ENCODE measurements at places on chromosomes 3 and 15.

DNA sequence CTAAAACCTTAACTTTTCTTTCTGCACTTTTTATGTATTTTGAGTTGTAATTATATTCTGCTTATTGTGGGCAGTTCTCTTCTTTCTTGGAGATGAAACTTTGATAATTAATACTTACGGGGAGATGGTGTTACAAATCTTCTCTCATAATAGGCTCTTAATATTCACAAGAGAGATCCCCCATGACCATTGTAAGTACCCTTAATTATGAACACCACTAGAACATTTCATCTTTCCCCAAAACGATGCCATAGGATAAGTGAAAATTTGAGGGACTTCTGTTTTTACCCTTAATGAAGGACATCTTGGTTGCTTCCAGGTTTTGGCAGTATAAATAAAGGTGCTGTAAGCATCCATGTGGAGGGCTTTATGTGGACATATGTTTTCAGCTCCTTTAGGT, 60.7 kb downstream of the PIAS1 start:
- DNase-seq, result no peak

DNA sequence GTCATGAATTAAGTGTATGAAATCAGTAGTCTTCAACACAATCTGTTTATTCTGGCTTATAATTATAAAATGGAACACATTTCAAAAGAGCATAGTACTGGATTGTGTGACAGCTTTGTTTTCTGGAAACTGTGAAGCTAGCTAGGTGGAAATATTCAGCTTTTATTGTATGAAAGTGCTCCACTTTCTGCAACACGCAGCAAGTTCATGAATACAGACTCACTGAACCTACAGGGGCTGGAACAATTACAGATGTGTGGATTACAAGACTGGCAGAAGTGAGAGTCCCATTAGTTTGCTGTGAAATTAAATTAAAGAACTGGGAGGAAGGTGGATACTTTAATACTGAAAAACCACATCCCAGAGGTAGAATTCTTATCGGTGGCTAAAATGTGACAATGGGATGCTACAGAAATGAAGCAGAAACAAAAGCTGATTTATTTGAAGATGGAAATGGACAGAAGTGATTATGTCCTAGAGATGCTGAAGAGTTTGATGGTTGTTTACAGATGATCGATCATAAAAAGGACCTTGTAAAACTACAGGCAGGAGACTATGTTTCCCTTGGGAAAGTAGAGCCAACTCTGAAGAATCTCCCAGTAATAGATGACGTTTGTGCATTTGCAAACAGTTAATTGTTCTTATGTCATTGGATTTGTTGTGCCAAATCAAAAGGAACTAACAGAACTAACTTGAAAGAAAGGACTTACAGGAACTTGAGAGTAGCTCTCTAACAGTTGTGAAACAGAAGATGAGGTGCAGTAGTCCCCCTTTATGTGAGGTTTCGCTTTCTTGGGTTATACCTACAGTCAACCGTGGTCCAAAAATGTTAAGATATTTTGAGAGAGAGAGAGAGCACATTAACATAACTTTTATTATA, 15.7 kb downstream of the TF start:
- no peak for DNase-seq

DNA sequence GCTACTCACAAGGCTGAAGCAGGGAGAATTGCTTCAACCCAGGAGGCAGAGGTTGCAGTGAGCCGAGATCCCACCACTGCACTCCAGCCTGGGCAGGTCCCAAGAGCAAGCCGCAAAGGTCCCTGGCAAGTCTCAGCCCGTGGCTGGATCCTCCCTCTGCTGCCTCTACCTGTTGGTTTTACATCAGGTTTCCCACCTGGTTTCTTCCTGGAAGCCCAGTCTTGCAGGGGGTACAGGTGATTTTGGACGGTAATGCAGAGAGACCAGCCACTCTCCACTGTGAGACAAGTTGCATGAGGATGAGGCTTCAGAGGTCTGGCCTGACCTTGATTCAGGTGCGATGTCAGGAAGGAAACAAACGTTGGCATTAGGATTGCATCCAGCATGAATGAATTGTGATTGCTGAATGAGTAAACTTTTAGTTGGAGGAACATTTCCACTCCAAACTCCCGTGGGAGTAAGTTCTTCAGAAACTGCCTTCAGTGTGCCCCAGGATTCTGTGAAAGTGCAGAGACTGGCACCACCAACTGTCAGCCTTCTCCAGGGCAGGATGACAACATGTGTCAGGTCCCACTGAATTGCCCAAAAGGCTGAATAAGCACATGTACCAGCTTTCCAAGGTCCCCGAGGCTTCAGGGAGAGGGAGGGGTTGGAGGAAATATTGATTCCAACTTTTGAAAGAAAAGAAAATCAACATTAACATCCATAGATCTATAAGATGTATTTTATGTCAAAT, 189.4 kb downstream of the TJP1 start:
- DNase-seq, result no peak

- DNase-seq, result no peak
These were observed 31.5 kb downstream of the KLHL18 start for GRCh38 chr3:47314056-47314764.

DNA sequence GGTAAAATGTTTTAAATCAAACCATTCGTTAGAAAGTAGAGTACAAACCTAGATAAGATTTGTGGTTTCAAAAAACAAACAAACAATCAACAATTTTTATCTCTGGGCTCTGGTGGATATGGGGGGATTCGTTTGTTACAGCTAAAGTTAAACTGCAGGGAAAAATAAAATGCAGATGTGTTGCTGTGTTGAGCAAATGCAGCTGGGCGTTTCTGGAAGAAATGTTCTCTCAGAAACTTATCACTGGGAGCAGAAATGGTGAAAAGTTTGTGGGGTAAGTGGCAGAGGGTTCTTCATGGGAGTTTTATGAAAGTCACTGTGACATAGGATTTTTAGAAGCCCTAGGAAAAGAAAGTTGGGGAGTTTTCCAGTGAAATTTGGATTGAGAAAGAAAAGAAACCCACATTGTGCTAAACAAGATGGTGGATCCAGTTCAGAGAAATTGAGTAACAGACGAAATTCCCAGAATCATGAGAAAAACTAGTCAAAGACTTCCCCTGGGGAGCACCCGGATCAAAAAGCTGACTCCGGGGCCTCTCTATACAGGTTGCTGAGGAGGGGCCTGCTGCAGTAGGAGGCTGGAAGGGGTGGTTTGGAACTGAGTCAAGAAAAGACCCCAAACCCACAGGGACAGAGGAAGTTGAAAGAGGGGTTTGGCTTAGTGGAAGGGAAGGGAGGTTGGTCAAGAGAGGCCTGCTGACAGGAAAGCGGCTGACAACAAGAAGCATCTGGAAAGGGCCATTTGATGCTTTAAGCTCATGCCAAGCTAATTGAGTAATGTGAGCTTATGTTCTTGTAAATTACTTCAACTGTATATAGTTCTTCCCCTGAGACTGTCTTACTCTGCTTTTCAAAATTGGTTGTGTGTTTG, 108.7 kb downstream of the RARB start:
- peak; percentile 19 for DNase-seq

DNA sequence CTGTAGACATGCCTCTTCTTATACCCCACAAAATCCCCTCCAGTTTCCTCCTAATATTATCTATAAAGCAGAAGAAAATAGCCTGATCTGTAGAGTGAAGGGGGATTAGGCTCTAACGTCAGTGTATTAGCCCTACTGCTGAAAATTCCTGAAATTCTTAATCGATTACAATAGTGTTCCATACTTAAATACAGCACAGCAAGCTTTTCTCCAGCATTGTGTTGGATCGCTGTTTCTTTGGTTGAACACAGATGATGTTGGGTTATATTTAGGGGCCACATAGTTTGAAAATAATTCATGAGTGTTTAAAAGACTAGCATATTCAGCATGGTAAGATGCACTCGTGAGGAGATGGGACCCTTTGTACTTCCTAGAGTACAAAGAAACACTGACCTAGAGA, 52.5 kb downstream of the PIAS1 start:
- no peak for DNase-seq

GRCh38 chr15:51874751-51875644, 45.5 kb downstream of the TMOD3 start:
- DNase-seq, result peak; percentile 94

GRCh38 chr3:188948281-188948996, 223.3 kb upstream of the TPRG1 start:
- DNase-seq, result peak; percentile 90

DNA sequence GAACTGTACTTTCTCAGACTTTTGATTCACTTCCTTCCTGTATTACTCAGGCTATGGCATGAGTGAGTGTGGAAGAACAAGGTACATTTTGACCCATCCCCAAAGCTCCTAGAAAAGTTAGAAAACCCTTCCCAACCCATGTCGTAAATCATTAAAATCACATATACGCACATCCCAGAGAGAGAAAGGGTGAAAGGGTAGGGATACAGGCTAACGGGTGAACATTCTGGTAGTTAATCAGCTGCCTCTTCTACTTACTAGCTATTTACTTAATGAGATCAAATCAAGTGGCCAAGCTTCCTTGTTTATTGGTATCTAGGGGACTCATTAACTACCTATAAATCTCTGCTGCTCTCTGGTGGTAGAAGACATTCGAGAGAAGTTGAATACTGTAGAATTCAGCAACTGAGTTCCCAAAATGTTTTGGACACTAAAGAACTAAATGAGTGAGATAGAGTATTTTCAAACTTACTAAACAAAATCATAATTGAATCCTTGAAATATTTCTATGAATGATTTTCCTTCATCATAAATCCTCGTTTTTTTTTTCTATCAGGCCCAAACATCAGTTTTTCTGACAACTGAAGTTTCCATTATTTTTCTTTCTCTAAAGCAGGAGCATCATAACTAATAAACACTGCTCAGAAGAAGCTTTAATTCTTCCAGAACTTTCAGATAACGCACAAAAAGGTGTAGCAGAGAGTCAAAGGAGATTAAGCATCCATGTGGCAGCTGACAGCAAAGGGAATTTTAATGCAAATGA, 124.2 kb downstream of the IMPG2 start:
- peak; percentile 56 for DNase-seq

DNA sequence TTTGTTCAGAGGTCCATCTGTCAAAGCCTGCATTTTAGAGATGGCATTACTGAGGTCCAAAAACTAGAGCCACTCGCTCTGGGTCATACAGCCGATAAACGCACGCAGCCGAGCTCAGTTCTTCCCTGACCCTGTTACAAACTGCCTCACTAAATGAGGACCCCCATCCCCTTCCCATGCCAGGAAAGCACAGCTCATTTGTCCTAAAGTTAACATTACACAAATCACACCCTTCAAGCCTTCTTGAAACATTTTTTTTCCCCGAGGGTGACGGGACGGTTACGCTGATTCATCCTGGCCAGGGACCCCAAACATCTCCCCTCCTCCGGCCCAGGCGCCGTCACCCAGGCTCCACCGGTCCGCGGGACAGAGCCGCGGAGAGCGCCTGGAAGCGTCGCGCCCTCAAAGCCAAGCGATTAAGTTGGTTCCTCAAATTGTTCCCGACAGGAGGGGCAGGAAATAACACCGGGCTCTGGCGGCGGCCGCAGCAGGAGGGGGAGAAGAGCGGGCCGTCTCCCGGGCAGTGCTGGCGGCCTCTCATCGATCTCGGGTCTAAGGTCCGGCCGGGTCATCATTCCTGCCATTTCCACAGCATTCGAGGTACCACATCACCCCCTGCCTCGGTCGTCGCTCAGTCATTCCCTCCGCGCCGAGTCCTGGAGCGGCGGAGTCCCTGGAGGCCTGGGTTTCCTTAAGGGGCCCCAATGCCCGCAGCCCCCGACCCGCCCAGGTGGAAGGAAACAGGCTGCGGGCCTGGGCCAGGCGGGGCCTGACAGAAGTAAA, 619 bp upstream of the CMTM8 start:
- no peak for DNase-seq

- DNase-seq, result no peak
These were observed 51.8 kb upstream of the NEDD4 start for GRCh38 chr15:56045068-56045748.

- DNase-seq, result no peak
These were observed at the start of gene CILP for GRCh38 chr15:65210770-65211481. Gene CILP, minus strand, starts transcription at chr15:65211473. Its CDS starts 1,718 bp downstream, at chr15:65209755.

- DNase-seq, result peak; percentile 89
These were observed 141.0 kb downstream of the LPP start for GRCh38 chr3:188294823-188295487.

DNA sequence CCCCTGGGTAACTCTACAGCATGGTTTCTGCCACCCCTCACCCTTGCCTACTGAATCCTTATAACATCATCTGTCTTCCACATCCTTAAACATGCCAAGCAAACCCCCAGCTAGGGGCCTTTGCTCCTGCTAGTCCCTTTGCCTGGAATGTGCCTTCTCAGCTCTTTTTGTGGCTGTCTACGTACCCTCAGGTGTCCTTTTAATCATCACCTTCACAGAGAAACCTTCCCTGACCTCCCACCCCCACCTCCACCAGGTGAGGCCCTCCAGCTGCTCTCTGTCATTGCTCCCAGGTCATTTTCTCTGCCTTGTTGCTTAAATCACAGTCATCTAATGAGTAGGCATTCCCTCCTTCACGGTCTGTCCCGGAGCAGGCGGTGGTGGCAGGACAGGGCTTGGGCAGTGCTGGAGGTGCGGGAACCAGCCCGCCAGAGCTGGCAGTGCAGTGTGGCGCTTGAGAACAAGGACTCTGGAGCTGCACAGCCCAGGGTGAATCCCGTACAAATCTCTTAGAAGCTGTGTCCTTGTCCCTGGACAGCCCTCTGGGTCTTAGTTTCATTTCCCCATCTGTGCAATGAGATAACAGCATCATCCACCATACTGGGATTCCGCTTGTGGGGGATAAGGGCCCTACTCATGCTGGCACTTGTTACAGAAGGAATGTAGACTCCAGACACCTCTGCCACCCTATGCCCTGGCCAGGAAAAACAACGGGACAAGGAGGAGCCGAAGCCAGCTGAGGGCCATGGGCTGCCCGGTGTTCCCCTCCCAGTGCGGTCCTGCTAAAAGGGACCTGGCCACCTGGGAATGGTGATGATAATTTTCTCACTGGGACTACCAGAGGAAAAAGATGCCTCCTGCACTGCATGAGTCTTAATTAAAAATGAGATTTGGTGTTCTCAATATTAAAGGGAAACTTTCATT, 52.1 kb upstream of the IQSEC1 start:
- DNase-seq, result no peak

GRCh38 chr3:30551266-30551665, 55.1 kb upstream of the TGFBR2 start:
- no peak for DNase-seq

DNA sequence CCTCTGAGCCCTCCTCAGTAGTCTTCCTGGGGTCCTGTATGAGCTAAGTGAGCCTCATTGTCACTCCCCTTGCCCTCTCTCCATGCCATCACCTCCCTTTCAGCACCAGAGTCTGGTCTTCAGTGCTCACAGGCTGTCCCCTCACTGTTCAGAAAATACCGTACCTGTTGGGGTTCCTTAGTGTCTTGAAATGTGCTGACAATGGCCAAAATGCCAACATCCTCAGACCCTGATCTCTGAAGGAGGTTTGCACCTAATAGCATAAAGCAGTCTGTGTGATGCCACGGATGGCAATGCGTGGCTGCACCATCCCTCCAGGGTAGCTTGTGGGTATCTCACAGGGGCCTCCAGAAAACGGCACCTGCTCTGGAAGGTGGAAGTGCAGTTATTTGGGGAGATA, 301.0 kb upstream of the TLE3 start:
- DNase-seq, result no peak

GRCh38 chr3:8341821-8342247, 159.8 kb upstream of the LMCD1 start:
- DNase-seq, result no peak
